ENCODE measurements at places on chromosomes 12 and 14.

- DNase-seq: no peak
Measured at GRCh38 chr12:60075091-60075490, 479.3 kb downstream of the SLC16A7 start.

GRCh38 chr12:27237790-27238771 lies 6.0 kb upstream of the STK38L start:
- no peak for DNase-seq

GRCh38 chr14:67765192-67765834 lies 51.1 kb downstream of the ZFYVE26 start:
- DNase-seq: no peak

DNA sequence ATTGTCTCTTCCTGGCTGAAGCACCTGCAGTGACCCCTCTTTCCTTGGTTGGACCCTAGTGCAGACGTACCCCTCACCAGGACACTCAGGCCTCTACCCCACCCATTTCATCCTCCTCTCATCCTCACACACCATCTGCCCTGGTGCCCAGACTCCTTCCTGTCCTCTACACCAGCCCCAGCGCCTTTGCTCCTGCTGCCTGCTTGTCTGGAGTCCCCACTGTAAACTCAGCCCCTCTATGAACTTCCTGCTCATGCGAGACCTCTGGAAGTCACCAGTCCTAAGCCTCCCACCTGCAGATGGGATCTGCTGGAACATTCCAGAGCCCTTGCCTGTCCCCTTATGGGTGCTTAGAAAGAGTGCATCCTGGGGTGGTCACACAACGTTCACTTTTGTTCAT lies 242.5 kb downstream of the ADGRD1 start:
- DNase-seq: no peak

DNA sequence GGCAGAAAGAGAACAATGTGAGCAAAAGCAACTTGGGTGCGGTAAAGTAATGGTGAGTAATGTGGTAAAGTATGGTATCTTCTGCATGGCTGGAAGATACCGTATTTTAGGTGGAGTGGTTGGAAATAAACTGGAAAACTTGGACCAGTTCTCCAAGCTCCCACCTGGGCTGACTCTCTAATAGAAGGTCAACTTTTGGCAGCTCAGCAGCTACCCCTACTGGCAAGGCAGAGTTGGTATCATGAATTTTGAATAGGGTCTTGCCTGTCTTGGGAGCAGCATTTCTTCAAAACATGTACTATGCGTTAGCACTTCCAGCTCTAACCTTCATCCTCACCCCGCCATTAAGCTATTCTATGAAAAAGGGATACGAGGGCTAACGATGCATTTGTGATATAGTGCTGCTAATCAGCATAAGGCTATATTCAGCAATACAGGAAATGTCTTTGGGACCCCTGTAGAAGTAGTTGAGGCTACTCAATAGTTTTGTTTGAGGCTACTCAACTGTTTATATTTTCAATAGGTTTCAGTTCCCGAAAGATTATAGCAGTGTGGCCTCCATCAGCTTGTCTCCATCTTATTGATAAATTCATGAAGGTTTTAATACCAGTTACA lies 276.3 kb upstream of the FAR2 start:
- no peak for DNase-seq

GRCh38 chr14:95679998-95680735 lies 6.1 kb upstream of the TCL1B start:
- no peak for DNase-seq

All from stimulated activated CD4-positive, alpha-beta T cell treated with anti-CD3 and anti-CD28 coated beads, TNF-alpha, amount 100 ng/mL, for 24 hours (primary cell).